ENCODE measurements at places on chromosomes 3 and 15.
A peak's percentile ranks its signal among the peaks of the same experiment; 100 is the strongest.

DNA sequence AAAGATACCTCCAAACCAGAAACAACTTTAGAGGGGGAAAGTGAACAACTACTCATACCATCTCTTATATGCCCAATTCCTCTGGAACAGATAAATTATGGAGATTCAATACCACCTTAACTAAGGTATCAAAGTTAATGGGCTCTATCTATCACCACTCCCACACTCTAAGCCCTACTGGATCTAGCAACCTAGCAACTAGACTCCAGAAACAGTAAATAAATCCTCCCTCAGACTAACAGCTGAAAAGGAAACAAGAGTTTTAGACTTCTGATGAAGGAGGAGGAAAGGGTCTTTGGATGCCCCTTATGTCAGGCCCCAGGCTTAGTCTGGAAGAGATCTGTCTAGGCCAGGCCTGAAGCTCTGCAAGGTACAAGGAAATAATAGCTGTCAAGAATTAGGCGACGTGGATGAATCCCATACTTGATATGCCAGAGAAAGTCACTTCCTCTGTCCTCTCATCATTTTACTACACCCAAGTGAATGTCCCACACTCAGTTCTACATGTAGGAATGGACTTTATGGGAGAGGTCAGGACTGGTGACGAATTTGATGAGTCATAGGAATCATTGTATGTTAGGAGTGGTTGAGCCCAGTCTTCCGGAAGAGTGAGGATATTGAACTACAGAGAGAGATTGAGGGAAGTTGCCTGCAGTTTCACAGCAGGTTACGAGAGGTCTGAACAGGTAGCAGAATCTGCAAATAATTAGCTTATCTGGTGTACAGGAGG lies 113.8 kb downstream of the AKAP13 start:
- DNase-seq: no peak

GRCh38 chr3:193982258-193982659 lies 153.7 kb upstream of the HES1 start:
- no peak for DNase-seq

DNA sequence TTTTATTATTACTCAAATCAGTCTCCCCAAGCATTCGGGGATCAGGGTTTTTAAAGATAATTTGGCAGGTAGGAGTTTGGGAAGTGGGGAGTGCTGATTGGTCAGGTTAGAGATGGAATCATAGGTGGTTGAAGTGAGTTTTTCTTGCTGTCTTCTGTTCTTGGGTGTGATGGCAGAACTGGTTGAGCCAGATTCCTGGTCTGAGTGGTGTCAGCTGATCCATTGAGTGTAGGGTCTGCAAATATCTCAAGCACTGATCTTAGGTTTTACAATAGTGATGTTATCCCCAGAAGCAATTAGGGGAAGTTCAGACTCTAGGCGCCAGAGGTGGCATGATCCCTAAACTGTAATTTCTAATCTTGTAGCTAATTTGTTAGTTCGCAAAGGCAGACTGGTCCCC lies 20.6 kb upstream of the TRANK1 start:
- DNase-seq: no peak

- DNase-seq: no peak
These were observed 23.2 kb downstream of the CYP8B1 start for GRCh38 chr3:42852441-42852840.

GRCh38 chr3:50503504-50504342 lies at the start of gene CACNA2D2:
CACNA2D2 (minus strand) TSS chr3:50503634; CDS start chr3:50503423, 211 bp downstream.
- peak; percentile 82 for DNase-seq

- DNase-seq: no peak
These were observed 5.5 kb downstream of the GRIP2 start for GRCh38 chr3:14534516-14535191.

- no peak for DNase-seq
These were observed 62.7 kb downstream of the TFDP2 start for GRCh38 chr3:142086581-142087090.

DNA sequence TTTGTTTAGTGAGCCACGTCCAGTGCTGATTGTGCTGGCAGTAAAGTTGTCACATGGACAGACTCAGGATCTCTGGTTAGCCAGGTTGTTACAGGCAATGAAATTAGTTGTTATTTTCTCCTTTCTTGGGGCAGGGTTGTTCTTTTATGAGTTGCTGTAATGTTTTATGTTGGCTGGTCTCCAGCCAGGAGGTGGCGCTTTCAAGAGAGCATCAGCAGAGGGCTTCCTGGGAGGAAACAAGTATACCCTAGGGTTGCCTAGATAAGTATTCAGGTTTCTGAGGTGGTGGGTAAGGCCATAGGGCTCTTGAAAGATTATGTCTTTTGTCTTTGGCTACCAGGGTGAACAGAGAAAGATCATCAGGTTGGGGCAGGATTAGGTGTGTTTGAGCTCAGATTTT lies 14.5 kb upstream of the CFAP20DC start:
- no peak for DNase-seq

DNA sequence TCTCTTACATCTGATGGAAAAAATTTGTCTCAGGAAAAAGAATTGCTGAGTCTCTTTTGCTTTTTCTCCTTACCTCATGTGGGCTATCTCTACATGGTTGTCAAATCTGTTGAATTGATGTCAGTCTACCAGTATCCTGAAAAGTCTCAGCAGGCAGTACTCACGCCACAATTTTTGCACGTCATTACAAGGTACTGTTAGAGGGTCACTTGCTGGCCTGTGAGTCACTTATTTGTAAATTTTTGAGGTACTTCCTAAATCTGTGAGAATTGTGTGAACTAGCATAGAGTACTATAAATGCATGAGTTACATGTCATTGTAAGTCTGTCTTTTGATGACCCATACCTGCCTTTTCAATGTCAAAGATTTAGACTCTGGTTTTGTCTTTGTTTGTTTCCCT lies 15.9 kb downstream of the HPS3 start:
- no peak for DNase-seq

- no peak for DNase-seq
These were observed 18.0 kb upstream of the SLTM start for GRCh38 chr15:58951388-58952007.

- no peak for DNase-seq
These were observed 111.2 kb downstream of the LSM3 start for GRCh38 chr3:14289590-14290461.

DNA sequence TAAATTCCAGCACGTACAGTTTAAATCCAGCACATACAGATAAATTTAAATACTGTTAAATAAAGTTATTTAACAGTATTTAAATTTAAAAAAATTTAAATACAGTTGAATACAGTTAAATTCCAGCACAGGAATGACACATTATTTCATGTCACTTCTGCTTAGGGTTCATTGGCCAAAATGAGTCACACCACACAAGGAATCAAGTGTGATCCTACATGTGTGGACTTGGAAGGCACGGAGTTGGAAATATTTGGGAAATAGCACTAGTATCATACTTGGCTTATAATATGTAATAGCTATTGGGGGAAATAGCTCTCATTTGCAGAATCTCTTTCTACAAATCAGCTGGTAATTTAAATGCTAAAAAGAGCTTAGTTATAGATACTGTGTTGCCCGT lies 10.6 kb downstream of the RAB7A start:
- DNase-seq: no peak

DNA sequence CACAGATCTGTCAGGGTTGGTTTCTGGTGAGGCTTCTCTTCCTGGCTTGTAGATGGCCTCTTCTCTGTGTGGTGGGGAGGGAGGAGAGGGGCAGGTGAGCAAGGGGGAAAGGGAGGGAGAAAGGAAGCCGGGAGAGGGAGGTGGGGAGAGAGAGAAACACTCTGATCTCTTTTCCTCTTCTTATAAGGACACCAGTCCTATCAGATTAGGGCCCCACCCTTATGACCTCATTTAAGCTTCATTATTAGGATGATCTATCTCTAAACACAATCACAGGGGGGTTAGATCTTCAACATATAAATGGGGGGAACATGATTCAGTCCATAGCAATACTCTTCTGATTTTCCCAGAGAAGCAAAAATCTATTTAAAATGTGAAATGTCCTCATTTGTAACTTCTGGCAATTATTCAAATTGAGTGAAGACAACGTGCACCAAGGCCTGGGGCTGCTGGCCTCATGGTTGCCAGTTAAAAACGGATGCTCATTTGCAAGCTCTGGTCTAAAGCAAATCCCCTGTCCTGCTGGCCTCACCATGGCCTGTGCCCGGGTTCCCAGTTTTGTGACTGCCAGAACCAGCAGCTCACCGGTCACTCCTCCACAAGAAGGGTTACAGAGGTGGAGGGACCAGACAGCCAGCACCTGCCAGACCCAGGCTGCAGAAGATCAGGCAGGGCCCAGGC lies 8.3 kb downstream of the POMGNT2 start:
- DNase-seq: no peak

GRCh38 chr3:150077581-150078247 lies 107.0 kb upstream of the PFN2 start:
- no peak for DNase-seq

GRCh38 chr3:171458864-171459136 lies 1.4 kb downstream of the TNIK start:
- no peak for DNase-seq

- no peak for DNase-seq
These were observed 32.2 kb upstream of the RAP2B start for GRCh38 chr3:153129866-153130265.

- no peak for DNase-seq
These were observed 38.0 kb downstream of the PRICKLE2 start for GRCh38 chr3:64187065-64187959.

DNA sequence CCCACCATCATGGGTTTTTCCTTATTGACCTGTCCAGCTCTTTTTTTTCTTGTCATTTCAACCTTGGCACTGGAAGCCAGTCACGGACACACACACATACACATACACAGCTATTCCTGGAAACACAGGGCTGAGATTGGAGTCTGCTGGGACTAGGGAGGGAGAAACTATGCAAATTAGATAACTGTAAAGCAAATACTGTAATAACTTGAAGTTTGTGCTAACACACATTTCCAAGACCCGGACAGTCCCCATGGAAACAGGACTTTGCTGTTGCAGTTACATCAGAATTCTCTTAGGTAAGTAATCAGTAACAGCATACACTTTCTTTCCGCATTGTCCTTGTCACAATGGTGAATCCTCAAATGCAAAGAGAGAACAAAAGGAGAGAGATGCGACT lies 304.4 kb downstream of the KBTBD8 start:
- no peak for DNase-seq

DNA sequence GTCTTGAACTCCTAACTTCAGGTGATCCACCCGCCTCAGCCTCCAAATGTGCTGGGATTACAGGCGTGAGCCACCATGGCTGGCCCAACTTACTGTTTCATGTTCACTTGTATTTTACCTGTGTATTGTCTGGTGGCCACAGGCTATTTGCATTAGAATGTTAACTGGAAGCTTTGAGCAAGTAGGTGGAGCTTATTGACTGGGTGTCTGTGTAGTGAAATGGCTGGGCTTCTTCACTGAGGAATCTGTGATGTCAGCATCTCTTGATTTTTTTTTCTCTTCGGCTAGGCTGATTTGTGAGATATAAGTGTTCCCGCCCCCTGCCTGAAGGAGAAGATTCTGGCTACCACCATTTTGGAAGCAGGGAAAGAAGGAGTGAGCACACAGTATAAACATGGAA lies 237.8 kb upstream of the PEX5L start:
- DNase-seq: no peak

- DNase-seq: no peak
These were observed 24.1 kb downstream of the PDIA5 start for GRCh38 chr3:123090728-123091531.

Data from CD4-positive, alpha-beta T cell treated with Interleukin-12 subunit alpha and Interleukin-12 subunit beta, for 1 hour (primary cell).